ENCODE measurements at places on chromosomes 11 and 22.

GRCh38 chr11:122242731-122243130 is 126.7 kb upstream of the BLID start:
- DNase-seq = no peak

- DNase-seq = peak; percentile 53
Observed at GRCh38 chr11:28058333-28058732, 49.6 kb downstream of the KIF18A start.

DNA sequence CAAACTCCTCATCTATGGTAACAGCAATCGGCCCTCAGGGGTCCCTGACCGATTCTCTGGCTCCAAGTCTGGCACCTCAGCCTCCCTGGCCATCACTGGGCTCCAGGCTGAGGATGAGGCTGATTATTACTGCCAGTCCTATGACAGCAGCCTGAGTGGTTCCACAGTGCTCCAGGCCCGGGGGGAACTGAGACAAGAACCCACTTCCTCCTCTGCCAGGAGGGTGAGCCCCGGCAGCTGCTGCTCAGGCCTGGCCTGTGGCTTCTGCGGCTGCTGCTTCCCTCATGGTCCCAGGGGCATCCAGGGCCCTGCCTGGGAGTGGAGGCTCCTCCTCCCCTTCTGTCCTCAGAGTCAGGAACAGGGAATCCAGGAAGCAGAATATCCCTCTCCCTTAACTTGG is 98.4 kb downstream of the ZNF280B start:
- no peak for DNase-seq

- peak; percentile 23 for DNase-seq
Observed at GRCh38 chr11:77776455-77776854, 44.1 kb downstream of the RSF1 start.

DNA sequence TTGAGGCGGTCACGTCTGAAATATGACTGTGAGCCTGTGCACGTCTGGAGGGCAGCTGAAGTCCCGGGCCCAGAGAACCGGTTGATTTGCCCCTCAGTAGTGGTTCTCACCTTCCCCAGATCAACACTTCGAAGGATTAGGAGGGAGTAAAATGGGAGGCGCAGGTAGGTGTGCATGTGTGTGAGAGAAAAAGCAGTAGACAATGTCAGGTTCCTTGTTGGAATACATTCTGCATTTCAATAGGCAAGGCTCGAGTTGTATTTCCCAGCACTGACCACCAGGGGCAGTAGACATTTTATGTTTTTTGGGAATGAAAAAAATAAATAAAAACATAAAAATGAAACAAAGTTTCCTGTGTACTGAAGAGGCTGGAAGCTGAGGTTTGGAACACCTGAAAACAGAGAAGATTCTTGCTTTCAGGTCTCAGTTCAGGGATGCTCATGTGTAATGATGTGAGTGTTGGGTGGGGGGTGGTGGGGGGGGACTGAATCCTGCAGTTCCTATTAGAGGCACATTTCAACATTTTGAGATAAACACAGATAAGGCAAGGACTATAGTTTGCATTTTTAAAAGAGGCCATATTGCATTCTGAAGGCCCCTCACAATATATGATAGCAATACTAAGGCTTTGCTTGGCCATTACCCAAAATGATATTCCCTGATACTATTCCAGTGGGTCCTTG is 333.9 kb downstream of the CADM1 start:
- peak; percentile 32 for DNase-seq

DNA sequence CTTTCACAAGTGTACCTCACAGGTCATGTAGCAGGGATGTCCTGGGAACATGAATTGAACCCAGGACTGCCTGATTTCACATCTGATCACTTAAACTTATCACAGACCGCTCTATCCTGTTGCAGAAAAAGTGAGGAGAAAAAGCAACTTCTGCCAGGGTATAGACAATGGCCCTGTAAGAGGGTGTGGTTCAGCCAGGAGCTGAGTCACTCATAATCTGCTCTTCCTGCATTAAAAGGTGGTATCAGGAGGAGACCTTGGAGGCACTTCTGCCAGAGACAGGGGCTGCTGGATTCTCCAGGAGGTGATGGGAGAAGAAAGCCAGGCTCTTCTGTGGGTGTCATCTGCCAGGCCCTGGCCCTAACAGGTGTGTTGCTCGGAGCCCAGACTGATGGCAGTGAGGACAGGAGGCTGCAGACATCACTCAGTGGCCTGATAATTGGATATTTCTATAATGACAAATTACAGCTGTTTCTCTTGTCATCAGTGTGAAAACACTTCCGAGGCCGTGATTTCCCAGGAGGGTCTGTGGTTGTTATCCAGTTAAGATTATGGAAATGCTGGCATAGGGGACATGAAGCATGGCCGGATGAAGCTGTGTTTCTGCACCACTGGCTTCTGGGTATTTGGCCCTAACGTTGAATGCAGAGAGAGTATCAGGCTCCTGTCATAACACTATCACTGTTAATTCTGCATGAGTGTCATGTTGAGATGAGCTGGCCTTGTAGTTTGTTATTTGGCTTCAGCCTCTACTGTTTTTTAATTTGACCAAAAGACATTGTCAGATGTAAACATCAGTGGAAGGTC is 125.1 kb upstream of the ZBED5 start:
- no peak for DNase-seq

DNA sequence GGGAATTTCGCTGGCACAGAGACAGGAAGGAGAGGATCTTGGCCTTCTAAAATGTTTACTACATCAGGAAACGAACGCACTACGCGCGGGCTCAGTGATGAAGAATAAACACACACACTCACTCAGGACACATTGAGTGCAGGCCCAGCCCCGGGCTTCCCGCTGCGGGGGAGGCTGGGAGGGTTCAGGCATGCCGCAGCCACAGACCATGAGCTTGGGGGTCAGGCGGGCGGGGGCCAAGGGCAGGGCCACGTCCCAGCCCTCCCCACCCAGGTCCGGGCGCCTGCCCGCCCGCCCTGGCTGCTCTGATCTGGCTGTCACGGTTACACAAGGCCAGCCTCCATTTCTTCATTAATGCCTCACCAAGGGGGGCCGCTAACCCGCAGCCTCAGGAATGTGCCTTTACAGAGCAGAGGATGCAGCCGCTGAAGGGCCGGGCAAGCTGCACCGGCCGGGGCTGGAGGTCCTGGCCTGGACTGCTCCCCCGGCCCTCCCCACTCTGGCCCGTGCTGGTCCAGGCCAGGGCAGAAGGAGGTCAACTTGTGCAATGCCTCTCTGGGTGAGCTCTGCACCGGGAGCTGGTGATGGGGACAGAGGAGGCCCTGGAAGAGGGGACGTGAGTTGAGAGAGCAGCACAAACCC is 41.7 kb downstream of the IGF2 start:
- peak; percentile 83 for DNase-seq

DNA sequence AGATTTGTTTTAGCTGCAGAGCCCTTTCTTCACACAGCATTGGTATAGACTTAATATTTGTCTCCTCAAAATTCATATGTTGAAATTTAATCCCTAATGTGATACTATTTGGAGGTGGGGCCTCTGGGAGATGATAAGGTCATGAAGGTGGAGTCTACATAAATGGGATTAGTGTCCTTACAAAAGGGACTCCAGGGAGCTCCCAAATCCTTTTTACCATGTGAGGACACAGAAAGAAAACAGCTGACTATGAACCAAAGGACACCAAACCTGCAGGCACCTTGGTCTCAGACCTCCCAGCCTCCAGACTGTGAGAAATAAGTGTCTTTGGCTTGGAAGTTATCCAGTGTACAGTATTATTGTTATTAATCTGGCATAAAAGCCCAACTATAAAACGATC is 10.2 kb downstream of the SLC35F2 start:
- no peak for DNase-seq

- DNase-seq = no peak
Observed at GRCh38 chr11:47055534-47055933, 119.0 kb downstream of the CSTPP1 start.

DNA sequence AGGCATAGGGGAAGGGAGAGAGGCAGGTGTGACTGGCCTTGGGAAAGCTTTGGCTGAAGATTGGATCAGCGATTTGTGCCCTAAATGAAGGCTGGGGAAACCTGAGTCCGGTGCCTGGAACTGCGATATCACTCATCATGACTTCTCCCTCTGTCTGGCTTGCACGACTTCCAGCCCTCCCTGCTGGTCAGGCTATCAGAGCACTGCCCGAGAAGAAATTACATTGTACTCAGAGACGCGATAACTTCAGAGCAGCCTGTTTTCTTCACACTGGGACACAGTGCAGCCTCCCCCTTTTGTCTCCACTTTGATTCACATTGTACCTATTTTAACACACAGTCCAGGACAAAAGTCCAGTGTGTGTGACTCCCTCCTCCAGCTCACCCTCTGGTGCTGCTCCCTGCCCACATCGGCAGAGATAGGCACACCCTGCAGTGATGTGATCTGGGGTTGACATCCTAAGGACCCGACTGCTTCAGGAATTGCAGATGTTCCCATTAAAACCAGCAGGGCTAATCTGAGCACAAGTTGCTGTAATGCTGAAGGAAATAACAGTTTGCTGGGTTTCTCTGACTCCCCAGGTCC is 62.1 kb upstream of the CADM1 start:
- DNase-seq = no peak

DNA sequence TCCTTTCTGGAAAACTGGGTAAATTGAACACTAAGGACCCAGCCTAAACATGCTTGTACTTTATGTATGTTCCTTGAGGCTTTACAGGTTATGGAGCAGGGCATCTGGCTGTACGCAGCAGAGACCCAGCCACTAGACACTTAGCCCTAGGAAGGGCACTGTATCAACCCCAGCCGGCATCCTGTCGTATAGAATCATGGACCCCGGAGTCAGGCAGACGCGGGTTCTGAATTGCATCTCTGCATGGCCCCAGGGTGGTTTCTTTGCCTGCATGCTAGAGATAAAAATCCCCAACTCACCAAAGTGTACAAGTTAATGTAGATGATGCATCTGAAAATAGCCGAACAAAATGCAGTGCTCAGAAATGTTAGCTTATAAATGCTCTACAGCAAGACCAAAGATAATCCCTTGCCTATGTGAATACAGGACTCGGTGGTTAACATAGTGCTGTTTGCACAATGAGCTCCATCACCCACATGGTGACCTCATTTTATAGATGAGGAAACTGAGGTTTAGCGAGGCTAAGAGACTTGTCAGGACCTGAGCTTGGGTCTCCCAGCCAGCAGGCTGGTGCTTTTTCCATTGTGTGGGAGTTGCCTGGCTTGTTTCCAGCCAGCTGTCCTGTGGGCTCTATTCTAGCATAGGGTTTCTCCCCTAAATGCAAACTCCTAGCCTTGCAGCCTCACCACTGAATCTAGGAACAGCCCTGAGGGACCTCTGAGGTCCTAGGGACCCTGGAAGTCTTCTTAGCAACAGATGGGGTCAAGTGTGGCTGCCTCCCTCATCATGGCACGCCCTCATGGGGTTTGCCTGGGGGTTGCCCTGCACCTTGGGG is 7.3 kb downstream of the CD6 start:
- no peak for DNase-seq

- DNase-seq = no peak
Observed at GRCh38 chr11:28223577-28223976, 115.4 kb downstream of the METTL15 start.

DNA sequence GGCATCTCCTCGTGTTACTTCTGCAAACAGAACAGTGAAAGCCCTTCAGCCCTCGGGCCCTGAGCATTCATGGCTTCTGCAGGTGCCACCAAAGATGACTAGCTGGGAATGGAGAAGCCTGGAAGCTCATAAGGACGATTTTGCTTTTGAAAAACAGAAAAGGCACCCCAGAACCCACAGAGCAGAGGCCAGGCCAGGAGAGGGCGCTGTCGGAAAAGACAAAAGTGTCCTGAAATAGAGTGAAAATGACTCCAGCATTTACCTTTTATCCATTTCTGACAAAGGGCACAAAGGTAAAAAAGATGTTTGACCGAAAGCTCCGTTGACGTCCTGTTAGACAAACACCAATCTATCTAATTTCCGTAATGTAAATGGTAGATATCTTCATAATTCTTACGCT is 37.6 kb downstream of the ZNF195 start:
- DNase-seq = no peak

DNA sequence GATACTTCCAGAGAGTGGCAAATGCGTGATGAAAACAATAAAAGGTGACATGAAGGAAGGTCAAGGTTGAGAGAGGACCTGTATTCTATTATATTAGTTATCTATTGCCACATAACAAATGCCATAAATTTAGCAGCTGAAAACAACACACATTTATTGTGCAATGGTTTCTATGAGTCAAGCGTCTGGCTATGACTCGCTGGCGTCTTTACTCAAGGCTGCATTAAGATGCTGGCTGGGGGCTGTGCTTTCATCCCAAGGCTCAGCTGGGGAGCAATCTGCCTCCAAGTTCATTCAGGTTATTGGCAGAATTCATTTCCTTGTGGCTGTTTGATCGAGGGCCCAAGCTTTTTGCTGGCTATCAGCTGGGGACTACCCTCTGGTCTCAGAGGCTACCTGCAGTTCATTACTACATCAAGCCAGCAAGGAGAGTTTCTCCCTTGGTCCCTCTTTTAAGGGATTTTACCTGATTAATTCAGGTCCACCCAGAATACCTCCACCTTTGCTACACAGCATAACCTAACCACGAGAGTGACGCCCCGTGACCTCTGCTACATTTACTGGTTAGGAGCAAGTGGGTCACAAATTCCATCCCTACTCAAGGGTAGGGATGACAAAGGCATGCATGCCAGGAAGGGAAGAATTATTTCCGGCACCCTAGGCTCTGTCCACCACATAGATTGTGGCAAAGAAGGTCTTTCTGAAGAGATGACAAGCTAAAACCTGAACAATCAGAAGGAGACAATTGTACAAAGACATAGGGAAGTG is 549.1 kb downstream of the MN1 start:
- DNase-seq = peak; percentile 96

DNA sequence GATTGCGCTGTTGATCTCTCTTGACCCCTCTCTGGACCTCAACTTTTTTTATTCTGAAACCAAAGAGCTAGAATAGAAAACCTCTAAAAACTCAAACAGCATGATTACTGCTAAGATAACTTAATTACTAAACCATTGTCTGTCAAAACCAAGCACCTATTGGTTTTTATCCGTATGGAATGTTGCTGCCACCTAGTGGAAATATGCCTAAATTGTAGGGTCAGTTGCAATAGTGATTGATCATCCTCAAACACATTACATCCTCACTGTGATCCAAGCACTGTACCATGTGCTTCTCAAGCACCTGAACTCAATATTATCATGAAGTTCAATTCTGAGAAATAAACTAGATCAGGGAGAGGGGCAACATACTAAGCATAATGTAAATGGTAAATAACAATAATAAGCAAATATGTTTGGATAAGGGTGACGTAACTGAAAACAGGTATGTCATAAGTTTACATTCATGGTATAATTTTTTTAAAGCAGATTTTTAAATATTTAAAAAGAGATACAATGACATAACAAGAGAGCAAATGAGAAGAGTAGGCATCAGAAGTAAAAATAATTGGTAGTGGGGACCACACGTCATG is 3.8 kb upstream of the OR5A2 start:
- peak; percentile 41 for DNase-seq

- DNase-seq = peak; percentile 76
Observed at GRCh38 chr11:96424693-96425092, 34.9 kb downstream of the JRKL start.

- DNase-seq = peak; percentile 71
Observed at GRCh38 chr11:121711939-121712338, 259.2 kb upstream of the SORL1-AS1 start.

- no peak for DNase-seq
Observed at GRCh38 chr22:28462041-28462440, 217.6 kb downstream of the TTC28 start.

GRCh38 chr11:67439321-67440228 is 2.1 kb upstream of the PTPRCAP start:
- peak; percentile 15 for DNase-seq

GRCh38 chr11:12785901-12786300 is 111.7 kb downstream of the TEAD1 start:
- no peak for DNase-seq

All from fibroblast of skin of right quadriceps (primary cell).